ENCODE measurements at places on chromosomes 11 and 22.
A peak's percentile ranks its signal among the peaks of the same experiment; 100 is the strongest.

DNA sequence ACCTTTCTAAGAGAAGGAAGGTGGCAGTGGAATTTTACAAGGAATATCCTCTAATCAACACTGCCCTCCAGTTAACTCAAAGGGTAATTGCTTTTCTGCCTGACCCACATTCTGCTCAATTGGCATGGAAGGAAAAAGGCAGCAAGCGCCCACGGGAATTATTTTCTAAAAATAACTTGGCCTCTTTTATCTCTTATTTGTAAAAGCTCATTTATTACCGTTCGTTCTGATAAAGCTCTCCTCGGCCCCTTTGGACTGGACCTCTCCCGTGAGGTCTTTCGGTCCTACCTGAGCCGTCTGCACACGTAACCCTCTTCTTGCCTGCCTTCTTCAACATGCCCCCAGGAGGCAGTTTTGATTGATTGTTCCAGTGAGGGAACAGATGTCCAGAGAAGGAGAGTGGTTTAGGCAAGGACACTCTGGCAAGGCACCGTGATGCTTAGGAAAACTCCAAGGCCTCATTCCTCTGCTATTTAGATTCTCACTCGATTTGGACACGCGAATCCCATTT, 53.2 kb upstream of the CRTAM start:
- no peak for DNase-seq

GRCh38 chr22:22463855-22464540, 44.5 kb downstream of the ZNF280B start:
- peak; percentile 51 for DNase-seq

DNA sequence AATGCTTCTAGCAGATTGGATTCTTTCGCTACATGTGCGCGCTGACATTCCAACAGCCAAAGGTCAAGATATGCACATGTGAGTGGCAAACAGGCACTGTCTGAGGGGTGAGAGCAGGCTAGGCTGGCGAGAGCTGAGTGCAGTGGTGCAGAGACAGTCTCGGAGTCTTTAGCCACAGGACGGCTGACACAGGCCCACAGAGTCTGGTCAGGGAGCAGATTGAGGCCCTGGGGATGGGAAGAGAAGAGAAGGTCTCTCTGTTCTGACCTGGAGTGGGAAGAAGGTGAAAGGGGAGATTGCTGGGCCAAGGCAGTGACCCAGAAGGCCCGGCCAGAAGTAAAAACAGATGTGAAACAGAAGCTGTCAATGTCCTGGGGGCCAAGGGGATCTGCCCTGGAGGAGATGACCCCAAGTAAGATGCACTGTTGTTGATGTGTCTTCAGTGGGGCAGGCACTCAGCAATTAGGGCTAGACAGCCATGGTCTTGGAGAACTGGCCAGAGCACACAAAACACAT, 197.8 kb downstream of the ETS1 start:
- DNase-seq, result no peak

DNA sequence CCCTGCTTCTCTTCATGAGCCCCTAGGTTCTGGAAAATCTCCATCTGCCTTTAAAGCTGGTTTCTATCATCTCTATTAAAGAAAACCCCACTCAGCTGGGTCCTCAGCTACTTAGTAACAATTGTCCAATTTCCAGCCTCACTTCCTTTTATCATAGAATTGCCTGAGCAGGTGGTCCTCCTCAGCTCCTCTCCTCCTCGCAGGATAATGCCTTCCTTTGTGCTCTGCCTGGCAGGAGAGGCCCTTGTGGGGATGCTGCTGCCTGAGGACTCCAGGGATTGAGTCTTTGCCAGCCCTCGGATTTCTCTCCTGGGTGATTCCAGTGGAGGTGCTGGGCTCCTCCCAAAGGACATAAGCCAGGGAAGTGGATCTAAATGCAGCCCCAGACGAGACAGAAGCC, 448.3 kb downstream of the INSC start:
- DNase-seq, result no peak
